ENCODE measurements at places on chromosomes 11 and 22.

- no peak overlapping the region for H3K27ac ChIP-seq
- no peaks in the 10 kb centered on the region for H3K36me3 ChIP-seq
- H3K27me3 ChIP-seq, result no peaks in the 10 kb centered on the region
- peak; percentile 65 for DNase-seq
- H3K4me3 ChIP-seq, result no peak overlapping the region
Observed at GRCh38 chr11:27468209-27468994, 4.2 kb downstream of the LGR4 start.

DNA sequence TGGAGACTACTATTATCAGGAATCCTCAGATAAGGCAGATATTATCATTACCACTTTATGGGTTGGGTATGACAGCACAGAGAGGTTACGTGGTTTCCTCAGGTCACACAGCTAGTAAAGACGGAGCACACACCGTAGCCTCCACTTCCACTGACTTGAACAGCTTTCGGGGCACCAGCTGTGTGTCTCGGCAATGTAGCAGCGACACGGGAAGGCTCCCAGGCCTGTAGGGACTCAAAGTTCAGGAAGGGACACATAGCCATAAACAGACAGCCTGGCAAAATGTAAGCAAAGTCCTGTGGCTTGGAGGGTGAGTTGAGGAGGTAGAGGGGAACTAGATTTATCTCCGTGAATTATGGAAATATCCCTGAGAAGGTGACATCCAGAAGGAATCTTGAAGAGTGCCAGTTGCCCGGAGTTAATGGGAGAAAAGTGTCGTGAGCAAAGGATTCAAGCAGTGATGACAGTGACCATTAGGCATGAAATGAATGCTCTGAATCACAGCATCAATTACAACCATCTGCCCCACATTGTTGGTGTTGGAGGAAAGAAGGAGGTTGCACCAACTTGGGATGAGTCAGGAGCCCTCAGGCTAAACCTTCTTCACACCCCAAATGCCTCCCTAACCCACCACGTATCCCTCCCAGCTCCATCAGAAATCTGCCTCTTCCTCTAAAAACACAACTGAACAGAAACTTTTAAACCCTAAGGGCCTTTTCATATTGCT is 106.7 kb upstream of the ASPHD2 start:
- H3K4me1 ChIP-seq, result no peaks in the 10 kb centered on the region
- no peak overlapping the region for H3K4me3 ChIP-seq
- H3K27ac ChIP-seq, result no peak overlapping the region
- peak; percentile 12 for DNase-seq

GRCh38 chr11:59283825-59284772 is 71.4 kb upstream of the MPEG1 start:
- peaks cover 7% of the 10 kb centered on the region for H3K27me3 ChIP-seq
- peak; percentile 56 for DNase-seq
- no peak overlapping the region for H3K27ac ChIP-seq
- no peak overlapping the region for H3K4me3 ChIP-seq

GRCh38 chr11:114236829-114237228 is 59.4 kb upstream of the NNMT start:
- no peak for DNase-seq
- peaks cover 3% of the 10 kb centered on the region for H3K4me1 ChIP-seq
- H3K36me3 ChIP-seq, result no peaks in the 10 kb centered on the region

- no peak within 1 kb of the TSS for H3K27ac ChIP-seq
- no peak for DNase-seq
- peaks cover 75% of the 10 kb centered on the region for H3K27me3 ChIP-seq
- H3K36me3 ChIP-seq, result no peaks in the 10 kb centered on the region
Observed at GRCh38 chr11:70078095-70078780, at the start of gene ANO1. Gene ANO1, plus strand, starts transcription at chr11:70078317. Its CDS starts 290 bp downstream, at chr11:70078607.

DNA sequence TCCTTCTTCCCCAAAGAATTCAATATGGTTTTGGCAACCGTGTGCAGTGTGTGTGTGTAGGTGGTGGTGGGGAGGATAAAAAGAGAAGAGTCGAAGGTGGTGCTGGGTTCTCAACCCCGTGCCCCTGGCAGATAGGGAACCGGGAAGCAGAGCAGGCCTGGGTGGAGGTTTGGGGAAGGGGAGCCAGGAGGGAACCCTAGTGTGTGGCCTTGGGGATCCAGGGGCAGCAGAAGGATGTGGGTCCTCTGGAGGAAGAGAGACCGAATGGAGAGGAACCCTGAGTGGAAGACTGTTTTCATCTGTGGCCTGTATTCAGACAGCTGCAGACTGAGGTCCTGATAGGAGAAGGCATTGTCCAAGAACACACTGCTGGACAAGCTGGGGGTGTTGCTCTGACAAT is 73.3 kb upstream of the B3GAT1 start:
- H3K4me1 ChIP-seq, result no peaks in the 10 kb centered on the region
- H3K27me3 ChIP-seq, result peaks cover 4% of the 10 kb centered on the region
- no peak overlapping the region for H3K4me3 ChIP-seq
- no peaks in the 10 kb centered on the region for H3K36me3 ChIP-seq
- H3K27ac ChIP-seq, result no peak overlapping the region
- DNase-seq, result no peak

- no peak for DNase-seq
- H3K4me3 ChIP-seq, result no peak overlapping the region
- H3K4me1 ChIP-seq, result no peaks in the 10 kb centered on the region
- H3K27me3 ChIP-seq, result peaks cover 35% of the 10 kb centered on the region
- H3K36me3 ChIP-seq, result no peaks in the 10 kb centered on the region
Observed at GRCh38 chr11:67675058-67675747, 780 bp upstream of the ALDH3B2 start.

- no peaks in the 10 kb centered on the region for H3K27me3 ChIP-seq
- H3K36me3 ChIP-seq, result no peaks in the 10 kb centered on the region
- H3K4me1 ChIP-seq, result peaks cover 17% of the 10 kb centered on the region
Observed at GRCh38 chr11:17145972-17146371, 61.8 kb downstream of the PIK3C2A start.

- no peak overlapping the region for H3K27ac ChIP-seq
- no peaks in the 10 kb centered on the region for H3K36me3 ChIP-seq
- peaks cover 20% of the 10 kb centered on the region for H3K4me1 ChIP-seq
- H3K4me3 ChIP-seq, result no peak overlapping the region
Observed at GRCh38 chr11:63608353-63609345, 5.6 kb downstream of the PLAAT3 start.

DNA sequence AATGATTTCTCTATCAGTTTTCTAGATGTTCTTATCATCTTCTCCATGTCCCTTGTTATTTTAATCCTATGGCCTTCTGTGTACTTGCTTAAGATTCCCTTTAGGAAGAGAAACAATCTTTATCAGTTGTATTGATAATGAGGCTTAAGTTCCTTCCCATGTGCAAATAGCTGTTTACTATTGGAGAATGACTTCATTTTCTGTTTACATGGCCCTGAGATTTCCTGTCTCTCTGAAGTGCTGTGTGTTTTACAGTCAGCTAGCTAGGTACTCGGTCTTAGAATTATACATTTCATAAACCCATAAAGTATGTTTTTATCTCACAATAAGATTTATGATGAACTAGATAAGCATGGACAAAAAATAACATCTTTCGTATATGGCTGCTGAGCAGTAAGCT is 67.5 kb upstream of the CCDC179 start:
- no peaks in the 10 kb centered on the region for H3K36me3 ChIP-seq
- no peaks in the 10 kb centered on the region for H3K4me1 ChIP-seq
- DNase-seq, result no peak
- no peak overlapping the region for H3K27ac ChIP-seq
